ENCODE measurements at places on chromosomes 5 and 9.

DNA sequence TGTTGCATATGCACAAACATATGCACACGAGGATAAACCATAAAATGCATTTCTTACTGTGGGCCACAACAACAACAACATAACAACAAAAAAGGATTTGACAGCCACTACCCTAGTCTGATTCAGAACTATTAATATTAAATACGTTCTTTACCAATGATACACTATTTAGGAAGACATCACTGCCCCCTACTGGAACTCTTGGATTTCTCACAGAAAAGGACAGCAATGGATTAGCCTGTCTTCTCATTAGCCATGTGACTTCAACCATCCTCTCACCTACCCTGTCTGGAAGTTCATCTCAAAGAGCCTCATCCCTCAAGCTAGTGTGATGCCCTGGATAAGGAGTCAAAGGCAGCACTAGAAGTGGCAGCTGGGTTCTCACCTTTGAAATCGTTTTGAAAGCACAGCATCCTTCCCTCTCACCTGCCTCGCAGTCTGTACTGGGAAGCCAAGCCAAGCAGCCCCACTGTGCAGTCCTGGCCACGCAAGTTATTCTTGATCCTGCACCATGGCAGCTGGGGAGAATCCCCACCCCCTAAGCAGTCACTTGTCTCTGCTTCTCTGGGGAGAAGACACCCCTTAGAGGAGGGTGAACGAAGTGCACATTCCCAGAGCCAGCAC lies 64.6 kb downstream of the SH3TC2 start:
- peak; percentile 56 for ATAC-seq

DNA sequence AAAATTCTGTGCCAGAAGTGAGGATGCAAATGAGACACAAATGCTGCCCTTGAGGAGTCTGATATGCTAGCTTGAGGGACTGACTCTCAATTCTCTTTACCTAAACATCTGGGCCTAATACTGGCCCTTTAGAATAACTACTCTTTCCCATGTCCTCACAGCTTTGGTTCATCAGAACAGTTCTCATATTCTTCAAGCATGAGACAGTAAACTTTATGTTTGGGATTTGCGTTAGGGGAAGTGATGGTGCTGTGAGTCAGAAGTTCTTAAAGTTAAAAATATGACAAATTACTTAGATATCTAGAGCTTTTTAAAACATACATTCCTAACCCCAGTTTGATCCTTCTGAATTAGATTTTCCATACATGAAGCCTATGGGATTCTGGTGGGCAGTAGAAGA lies 665.0 kb upstream of the RGMB start:
- ATAC-seq = peak; percentile 46

- ATAC-seq = no peak
Measured at GRCh38 chr5:79850316-79850822, 140.7 kb downstream of the MTX3 start.

- peak; percentile 52 for ATAC-seq
Measured at GRCh38 chr9:93670208-93671019, 94.0 kb downstream of the PHF2 start.

GRCh38 chr9:128910906-128911305 lies 9.9 kb upstream of the PHYHD1 start:
- ATAC-seq = peak; percentile 17

GRCh38 chr9:3862561-3862960 lies 336.8 kb upstream of the RFX3 start:
- peak; percentile 37 for ATAC-seq

GRCh38 chr9:75500479-75500878 lies 390.0 kb upstream of the PCSK5 start:
- ATAC-seq = no peak

DNA sequence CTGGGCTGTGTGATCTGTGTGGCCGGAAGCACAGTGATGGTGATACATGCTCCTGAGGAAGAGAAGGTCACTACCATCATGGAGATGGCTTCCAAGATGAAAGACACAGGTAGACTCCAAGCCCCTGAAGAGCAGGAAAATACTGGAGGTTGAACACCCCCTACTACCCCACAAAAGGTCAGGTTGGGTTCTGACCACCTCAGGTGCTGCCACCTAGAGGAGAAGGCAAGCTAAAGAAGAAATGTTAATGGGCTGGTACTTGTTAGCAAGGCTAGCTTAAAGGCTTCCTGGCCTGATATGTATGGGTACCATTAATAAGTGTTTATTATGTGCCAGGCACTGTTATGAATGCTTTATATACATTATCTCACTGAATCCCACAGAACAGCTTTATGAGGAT lies 11.7 kb downstream of the NIPAL4 start:
- peak; percentile 28 for ATAC-seq

GRCh38 chr9:23011669-23012068 lies 565.0 kb downstream of the DMRTA1 start:
- ATAC-seq = no peak

GRCh38 chr5:150317048-150318003 lies 14.6 kb upstream of the ARSI start:
- ATAC-seq = peak; percentile 95

DNA sequence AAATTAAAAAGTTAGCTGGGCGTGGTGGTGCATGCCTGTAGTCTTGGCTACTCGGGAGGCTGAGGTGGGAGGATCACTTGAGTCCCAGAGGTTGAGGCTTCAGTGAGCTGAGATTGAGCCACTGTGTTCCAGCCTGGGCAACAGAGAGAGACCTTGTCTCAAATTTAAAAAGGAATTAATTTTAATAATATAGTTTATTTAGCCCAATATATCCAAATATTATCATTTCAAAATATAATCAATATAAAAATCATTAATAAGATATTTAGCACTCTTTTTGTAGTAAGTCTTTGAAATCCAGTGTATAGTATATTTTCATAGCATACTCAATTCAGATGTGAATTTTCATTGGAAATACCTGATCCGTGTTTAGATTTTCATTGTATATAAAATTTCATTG lies 43.2 kb upstream of the ORM1 start:
- ATAC-seq = no peak

- no peak for ATAC-seq
Measured at GRCh38 chr5:78893940-78894677, 91.0 kb downstream of the ARSB start.

- peak; percentile 94 for ATAC-seq
Measured at GRCh38 chr5:51651889-51652288, 268.6 kb downstream of the ISL1 start.

- ATAC-seq = no peak
Measured at GRCh38 chr9:2418619-2419018, 203.0 kb upstream of the VLDLR start.

DNA sequence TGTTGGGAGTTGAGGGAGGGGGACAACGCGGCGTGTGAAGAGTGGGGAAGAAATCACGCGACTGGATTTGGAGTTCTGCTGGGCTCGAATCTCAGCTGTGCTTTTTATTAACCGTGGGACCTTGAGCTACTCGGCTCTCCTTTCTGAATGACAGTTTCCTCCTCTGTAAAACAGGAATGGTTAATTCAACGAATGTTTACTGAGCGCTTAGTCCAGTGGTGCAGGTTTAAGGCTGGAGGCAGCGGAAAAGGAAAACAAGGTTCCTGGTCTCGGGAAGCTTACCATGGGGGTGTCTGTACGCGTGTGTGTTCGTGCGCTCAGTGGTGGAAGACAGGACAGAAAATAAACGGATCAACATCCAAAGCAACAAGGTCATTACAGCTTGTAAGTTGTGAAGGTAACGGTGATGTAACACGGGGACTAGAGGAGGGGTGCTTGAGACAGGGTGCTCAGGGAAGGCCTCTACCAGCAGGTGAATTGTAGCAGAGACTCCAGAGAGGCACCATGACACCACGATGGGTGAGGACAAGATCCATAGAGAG lies 277 bp downstream of the EIF4E1B start:
- no peak for ATAC-seq

- ATAC-seq = no peak
Measured at GRCh38 chr9:114954956-114955582, 24.7 kb upstream of the TNFSF8 start.

- no peak for ATAC-seq
Measured at GRCh38 chr5:33934176-33934575, 2.0 kb upstream of the RXFP3 start.

DNA sequence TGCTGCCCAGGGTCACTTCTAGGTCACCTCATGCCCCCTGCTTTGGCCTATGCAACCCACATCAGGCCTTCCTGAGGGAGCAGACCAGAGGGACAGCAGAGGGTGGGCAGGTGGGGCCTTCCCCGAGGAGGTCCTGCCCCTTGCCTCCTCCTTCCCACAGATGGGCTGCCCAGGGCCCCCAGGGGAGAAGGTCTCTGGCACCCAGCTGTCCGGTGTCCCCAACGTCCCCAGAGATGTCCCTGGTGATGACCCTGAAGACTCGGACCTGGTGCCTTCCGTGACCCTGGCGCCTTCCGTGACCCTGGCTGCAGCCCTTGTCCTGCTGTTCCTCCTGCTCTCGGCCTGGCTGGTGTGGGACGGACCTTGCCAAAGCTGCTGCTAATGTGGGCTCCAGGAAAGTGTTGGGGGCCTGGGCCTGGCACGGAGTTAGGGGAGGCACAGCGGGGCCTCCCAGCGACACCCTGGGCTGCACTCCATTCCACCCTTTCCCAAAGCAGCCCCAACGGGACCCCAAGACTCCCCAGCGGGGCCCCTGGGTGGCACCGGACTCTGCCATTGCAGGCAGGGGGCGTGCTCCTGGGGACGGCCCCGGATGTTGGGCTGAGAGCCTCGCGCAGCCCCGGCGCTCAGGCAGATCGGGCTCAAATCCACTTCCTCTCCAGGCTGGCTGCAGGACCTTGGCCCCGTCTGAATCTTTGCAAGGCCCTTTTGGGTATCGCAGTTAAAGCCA lies 6.8 kb upstream of the SLC2A6 start:
- peak; percentile 10 for ATAC-seq

GRCh38 chr9:90259311-90260246 lies 383.0 kb downstream of the DIRAS2 start:
- no peak for ATAC-seq

DNA sequence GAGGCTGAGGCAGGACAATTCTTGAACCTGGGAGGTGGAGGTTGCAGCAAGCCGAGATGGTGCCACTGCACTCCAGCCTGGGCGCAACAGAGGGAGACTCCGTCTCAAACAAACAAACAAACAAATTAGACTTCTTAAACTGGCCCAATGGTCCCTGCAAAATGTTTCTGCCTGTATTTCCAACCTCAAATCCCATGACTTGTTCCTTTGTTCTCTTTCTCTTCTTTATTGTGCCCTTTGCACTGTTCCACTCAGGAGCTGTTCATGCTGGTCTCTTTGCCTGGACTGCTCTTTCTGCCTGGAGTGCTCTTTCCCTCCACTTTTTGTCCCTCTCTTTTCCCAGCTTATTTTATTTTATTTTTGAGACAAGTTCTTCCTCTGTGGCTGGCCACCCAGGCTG lies 4.1 kb downstream of the RABEPK start:
- ATAC-seq = no peak

DNA sequence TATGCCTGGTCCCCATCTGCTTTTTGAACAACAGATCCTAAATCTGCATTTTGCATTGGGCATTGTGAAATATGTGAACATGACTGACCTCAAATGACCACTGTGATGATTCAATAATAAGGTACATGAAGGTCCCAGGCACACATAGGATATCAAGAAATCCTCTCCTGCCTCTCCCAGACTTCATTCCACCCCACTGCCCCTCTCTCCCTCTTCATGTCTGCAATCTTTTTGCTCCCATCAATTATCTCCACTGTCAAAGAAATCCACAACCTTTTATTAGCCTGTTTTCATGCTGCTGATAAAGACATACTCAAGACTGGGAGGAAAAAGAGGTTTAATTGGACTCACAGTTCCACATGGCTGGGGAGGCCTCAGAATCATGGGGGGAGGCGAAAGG lies 476.7 kb downstream of the CTNND2 start:
- ATAC-seq = no peak

GRCh38 chr5:126801992-126802294 lies 25.0 kb downstream of the LMNB1 start:
- peak; percentile 73 for ATAC-seq

DNA sequence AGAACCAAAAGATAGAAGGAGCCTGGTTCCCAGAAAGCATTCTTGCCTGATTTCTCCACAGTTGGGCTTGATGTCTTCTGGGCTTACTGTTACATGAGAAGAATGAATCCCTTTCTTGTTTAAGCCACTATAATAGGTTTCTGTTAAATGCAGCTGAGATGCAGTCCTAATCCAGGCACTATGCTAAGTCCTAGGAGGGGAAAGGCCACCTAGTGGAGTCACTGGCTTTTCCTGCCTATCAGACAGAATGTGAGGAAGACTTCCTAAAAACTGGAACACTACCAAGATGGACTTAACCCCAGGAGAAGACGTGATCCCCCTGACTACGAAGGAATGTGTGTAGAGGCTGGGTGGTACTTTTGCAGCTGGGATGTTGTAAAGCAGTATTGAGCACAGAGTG lies 34.3 kb upstream of the FSD1L start:
- peak; percentile 77 for ATAC-seq

DNA sequence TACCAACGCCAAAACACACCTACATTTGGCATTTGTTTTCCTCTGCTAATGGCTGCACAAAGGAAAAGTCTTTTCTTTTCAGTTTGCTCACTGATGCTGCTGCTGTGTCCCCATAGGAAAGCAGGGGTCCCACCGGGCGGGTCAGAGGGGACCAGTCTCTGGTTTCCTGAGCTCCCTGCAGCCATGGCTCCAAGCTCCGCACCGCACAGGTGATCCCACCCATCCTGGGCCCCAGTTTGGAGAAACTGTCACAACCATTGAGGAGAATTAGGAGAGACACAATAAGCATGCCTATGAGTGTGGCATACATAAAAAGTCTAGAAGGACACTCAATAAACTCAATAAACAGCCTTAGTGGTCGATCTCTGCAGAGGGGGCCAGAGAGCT lies 19.9 kb downstream of the MED10 start:
- ATAC-seq = no peak

DNA sequence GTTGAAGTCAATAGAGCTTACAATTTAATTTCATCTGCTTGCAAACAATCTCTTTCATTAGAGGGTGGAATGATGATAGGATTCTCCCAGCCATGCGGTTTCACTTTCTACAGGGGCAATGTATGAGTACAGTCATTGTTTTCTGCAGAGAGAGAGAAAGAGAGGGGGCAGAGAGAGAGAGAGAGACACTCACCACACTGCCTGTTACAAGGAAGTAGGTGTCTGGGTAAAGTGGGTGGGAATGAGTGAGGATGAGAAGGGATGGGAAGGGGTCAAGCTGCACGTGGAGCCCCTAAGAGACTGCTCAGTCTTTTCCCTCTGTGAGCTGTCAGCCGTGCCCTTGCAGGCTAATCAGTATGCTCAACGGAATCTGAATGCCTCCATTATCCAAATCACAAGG lies 454.3 kb downstream of the KDM4C start:
- no peak for ATAC-seq

GRCh38 chr5:139976703-139977102 lies 66.4 kb downstream of the NRG2 start:
- no peak for ATAC-seq

DNA sequence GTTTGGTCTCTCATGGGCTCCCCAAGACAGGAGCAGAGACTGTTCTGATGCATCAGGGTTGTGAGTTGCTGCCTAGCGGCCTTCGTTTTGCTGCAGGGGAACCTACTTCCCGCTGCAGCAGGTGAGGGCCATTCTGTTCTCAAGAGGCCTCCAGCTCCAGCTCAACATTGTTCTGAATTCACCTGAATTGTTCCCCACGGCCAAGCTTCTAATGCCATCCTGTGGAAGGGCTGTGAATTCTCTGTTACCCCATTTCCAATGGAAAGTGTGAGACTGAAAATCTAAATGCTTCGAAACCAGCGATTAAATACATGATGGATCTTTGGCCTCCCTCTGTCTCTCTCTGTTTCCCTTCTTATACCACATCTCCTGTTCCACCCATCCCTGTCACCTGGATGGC lies 349.1 kb upstream of the DAP start:
- ATAC-seq = no peak
